ENCODE measurements at places on chromosomes 11 and 22. TPM values are rescaled to one million over a fixed set of nuclear protein-coding genes. Genes with fewer than 3 reads are reported as not detected.

DNA sequence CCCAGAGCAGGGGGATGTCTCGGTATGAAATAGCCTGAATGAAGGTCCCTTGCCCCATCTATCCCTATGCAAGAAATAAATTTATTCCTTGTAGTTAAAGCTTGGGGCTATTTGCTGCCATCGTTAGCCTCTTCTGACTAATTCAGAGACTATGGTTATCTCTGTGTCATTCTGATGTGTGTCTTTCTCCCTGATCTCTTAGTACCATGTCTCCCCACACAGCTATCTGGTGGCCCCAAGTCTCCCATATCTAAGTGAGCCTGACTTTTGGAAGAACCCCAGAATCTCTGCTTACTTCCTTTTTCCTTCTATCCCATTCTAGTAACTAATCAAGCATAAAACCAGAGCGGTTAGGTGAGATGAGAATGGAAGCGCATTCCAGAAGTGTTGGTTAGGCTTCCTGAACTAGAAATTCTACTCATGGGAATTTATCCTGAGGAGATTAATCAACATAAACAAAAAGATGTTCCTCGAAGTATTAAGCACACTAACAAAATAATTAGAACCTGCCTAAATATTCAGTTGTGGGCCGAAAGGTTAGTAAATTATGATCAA is 71.4 kb upstream of the BMAL1 start:
- DNase-seq = no peak

DNA sequence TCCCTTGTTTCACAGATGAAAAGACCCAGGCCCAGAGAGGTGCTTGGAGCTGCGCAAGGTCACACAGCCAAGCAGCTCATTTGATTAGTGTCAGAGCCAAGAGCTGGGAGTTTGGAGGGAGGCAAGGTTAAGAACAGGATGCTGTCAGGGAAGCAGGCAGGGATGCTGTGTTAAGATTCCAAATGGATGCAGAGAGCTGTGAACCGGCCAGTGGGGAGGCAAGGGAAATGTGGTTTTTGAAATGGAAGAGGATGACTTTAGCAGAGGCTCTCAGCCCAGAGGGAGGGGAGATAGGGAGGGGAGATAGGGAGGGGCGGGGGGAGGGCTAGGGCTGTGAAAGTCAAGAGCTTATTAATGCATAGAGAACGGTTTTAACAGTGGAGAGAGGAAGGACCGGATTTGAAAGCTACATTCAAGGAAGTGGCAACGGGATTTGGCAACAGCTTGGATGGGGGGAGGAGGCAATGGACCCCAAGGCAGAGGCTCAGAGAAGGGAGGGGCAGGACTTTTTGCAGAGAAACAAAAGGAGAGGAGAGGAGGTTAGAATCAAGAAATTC is 13.0 kb downstream of the RTN4RL2 start:
- DNase-seq = no peak

- no peak for DNase-seq
Observed at GRCh38 chr11:93198215-93198845, 539 bp upstream of the SLC36A4 start.

GRCh38 chr11:128501008-128501407 is 86.3 kb downstream of the ETS1 start:
- no peak for DNase-seq

- DNase-seq = no peak
Observed at GRCh38 chr11:66554602-66555001, 7.9 kb downstream of the ACTN3 start.

DNA sequence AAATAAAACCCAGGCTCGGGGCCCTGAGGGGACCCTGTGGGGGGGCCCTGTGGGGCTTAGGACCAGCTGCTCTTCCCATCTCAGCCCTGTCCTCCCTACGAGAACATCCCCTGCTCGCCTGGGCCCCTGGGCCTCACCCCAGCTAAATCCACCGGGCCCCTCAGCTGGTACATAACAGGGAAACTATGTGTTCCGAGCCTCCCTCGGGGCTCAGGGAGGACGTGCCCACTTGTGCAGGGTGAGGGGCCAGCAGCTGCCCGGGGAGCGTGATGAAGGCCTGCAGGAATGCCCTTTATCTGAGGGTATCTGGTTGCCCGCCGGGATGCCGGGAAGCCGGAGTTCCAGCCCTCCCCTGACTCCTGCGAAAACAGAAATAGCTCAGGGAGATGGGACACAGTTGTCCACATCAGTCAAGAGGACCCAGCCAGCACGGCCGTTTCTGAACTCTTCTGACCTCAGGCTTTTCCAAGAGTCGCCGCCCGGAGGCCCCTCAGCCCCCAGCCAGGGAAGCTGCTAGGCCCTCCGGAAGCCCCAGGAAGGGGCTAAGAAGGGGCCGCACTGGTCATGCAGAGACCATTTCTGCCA is 20.6 kb downstream of the MRPL23 start:
- no peak for DNase-seq

DNA sequence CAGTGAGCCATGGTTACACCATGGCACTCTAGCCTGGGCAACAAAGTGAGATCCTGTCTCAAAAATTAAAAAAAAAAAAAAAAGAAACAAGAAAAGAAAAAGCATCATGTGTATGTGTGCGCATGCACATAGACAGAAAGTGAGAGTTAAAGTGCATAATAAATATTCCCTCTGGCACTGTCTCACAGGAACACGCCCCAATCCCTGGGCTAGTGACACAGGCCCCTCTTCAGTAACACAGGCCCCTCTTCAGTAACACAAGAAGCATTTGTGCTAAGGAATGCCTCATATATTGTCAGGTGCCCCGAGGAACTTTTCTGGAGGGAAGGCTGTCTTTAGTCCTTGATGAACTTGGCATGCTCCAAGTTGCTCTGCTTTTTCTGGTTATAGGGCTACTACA is 57.5 kb downstream of the RPL27A start:
- DNase-seq = no peak

GRCh38 chr22:26461188-26461810 is 22.3 kb downstream of the HPS4 start:
- DNase-seq = peak; percentile 78

- DNase-seq = no peak
Observed at GRCh38 chr11:8830641-8831040, 80.3 kb upstream of the AKIP1 start.

DNA sequence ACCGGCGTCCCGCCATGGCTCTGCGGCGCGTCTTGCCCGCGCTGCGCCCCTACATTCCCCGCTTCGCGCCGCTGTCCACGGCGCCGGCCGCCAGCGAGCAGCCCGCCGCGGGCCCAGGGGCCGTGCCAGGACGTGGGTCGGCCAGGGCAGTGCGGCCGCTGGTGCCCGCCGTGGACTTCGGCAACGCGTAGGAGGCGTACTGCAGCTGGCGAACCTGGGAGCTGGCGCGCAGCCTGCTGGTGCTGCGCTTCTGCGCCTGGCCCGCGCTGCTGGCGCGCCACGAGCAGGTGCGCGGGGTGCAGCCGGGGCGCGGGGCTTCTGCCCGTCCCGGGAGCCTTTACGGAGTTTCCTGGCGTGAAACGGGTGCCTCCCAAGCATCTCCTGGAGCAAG is 20.1 kb downstream of the DGCR6L start:
- peak; percentile 66 for DNase-seq

- peak; percentile 56 for DNase-seq
Observed at GRCh38 chr11:6812390-6813005, 13.0 kb upstream of the OR6A2 start.

- no peak for DNase-seq
Observed at GRCh38 chr11:25562417-25562816, 769.5 kb upstream of the ANO3 start.

- DNase-seq = no peak
Observed at GRCh38 chr22:43451371-43452050, 39.7 kb downstream of the MPPED1 start.

DNA sequence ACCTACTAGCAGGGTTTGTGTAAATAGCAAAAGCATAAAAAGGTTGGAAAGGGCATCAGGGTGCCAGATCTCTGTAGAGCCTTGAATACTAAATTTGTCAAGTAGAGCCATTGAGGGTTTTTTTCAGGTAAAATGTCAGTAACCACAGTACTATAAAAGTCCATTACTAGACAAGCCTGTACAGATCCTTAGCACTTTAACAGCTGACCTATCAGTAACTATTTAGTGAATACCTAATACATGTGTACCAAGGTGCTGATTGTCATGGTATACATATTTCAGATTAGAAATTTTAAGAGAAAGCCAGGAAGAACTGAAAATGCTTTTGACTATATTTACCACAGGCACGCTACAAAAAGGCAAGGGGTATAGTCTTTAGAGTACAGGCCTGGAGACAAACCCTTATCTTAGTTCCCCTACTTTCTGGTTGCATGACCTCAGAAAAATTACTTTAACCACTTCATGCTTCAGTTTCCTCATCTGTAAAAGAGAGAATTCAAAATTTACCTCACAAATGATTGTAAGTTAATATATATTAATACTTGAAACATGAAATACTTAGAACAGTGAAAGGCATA is 57.9 kb downstream of the RAB38 start:
- no peak for DNase-seq

GRCh38 chr11:31421820-31422219 is 52.2 kb downstream of the DNAJC24 start:
- no peak for DNase-seq

- DNase-seq = no peak
Observed at GRCh38 chr22:44855855-44856254, 103.5 kb downstream of the ARHGAP8 start.

DNA sequence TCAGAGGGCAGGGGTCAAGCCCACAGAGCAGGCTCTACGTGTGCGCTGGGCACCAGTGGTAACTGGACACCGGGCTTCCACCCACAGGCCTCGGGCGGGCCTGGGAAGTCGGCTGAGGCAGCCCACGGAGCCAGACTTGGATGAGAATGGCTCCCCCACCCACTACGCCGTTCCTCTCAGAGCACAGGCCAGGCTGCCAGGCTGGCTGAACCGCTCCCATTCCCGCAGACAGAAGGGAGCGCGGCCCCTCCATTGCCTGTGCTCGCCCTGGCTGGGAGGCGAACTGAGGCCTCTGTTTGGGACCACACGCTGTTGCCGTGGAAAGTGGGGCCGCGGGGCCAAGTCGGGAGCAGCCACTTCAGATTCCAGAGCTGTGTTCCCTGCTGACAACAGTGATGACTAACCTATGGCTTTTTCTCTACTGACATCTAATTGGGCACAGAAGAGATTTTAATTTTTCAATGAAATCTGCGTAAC is 63.9 kb downstream of the MYH9 start:
- DNase-seq = no peak

DNA sequence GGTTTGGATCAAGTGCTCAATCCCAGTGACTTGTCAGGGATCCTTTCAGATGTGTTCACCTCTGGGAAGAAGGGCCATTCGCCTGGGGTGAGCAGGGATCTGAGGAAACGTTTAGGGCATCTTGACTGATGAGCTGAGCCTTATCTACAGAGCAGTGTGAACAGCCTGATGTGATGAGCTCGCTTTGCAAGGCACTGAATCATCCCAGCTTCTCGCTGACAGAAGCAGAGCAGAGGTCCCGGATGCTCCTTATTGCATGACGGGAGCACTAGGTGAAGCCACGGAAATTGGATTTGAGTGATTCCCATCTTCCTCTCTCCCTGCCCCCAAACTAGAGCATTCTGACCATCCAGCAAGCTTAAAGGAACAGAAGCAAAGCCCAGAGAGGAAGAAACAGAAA is 46.5 kb downstream of the SEZ6L start:
- DNase-seq = no peak

Gene KIF18A
- total RNA-seq = 6.3 TPM

Gene ANO3
- total RNA-seq = 0.12 TPM

Gene MMP8
- total RNA-seq = 0.37 TPM

Gene MS4A4E
- not detected for total RNA-seq

Gene GSTT2B
- 1.3 TPM for total RNA-seq

Gene YDJC
- total RNA-seq = 34.6 TPM
